CD8-positive, alpha-beta memory T cell (primary cell): ENCODE measurements at places on chromosomes 13 and 19.

- DNase-seq: no peak
These were observed 4.9 kb downstream of the MEIS3 start for GRCh38 chr19:47414469-47414868.

GRCh38 chr13:72523593-72523992 lies 203.8 kb downstream of the MZT1 start:
- DNase-seq: no peak

GRCh38 chr13:114151565-114152284 lies 19.3 kb upstream of the RASA3 start:
- peak; percentile 60 for DNase-seq

- no peak for DNase-seq
These were observed 184.0 kb upstream of the UBL3 start for GRCh38 chr13:30034458-30034795.

DNA sequence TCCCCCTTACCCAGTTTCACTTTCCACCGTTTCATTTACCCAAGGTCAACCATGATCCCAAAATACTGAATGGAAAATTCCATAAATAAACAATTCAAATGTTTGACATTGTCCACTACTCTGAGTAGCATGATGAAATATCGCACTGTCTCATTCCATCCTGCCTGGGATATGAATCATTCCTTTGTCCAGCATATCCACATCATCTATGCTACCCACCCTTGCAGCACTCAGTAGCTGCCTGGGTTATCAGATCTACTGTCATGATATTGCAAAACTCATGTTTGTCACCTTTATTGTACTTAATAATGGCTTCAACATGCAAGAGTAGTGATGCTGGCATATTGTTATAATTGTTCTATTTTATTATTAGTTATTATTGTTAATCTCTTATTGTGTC lies 263.9 kb upstream of the NBEA start:
- no peak for DNase-seq

DNA sequence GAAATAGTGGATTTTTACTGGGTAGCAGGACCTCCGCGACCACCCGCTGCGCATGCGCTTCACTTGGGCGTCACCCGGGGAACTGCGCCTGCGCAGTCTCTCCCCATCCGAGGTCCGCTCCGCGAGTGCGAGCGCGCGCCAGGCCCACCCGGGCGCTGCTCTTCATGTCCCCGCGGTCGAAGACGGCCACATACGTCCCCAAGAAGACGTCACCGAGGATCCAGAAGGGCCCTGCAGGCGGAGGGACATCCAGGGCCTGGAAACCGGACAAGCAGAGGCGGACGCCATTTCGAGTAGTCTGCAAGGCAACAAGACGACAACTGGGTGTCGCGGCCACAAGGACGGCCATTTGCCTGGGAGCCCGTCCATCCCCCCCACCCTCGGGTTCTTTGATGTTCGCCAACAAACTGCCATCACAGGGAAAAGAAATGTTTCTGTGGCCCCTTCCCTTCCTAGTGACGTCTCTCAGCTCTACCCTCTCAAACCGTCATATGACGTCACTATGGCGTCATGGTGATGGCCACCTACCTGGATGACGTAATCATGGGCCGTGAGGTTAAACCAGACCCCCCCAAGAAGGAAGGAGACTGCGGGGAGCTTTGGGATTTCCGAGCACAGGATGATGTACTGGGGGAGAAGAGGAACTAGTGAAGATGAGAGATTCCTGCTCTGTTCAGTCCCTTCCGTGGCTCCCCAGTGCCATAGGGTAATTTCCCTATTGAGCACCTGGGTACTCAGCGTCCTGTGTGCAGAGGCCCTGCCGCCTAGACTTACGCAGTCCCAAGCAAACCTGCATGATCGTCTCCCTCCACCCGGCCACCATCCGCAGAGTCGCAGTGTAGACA lies 6.7 kb downstream of the NAPSA start:
- DNase-seq: peak; percentile 84

- no peak for DNase-seq
These were observed 857 bp upstream of the MAP2K7 start for GRCh38 chr19:7902796-7903243.

DNA sequence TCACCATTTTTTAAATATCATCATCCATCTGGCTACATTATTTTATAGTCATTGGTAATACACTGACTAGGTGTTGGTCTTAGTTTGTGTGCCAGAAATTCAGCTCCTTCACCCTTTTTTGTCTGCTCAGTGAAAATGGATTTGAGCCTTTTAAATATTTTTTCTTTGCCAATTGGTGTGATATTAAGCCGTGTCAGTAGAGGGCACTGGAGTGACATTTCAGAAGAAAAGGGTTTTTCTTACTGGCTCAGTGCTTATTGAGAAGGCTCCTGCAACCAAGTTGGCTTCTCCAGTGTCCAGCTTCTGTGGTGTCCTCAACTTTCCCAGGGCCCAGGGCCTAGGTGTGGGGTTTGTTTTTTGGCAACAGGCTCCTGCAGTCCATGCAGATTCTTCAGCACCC lies 546.6 kb downstream of the DACH1 start:
- DNase-seq: no peak

- DNase-seq: no peak
These were observed 53.8 kb downstream of the RNF6 start for GRCh38 chr13:26168237-26168814.

GRCh38 chr13:51357928-51358595 lies 18.6 kb downstream of the SERPINE3 start:
- no peak for DNase-seq

- DNase-seq: no peak
These were observed 25.3 kb upstream of the MAB21L1 start for GRCh38 chr13:35501661-35502235.

- DNase-seq: no peak
These were observed 8.3 kb downstream of the PODNL1 start for GRCh38 chr19:13929956-13930355.

- DNase-seq: no peak
These were observed 8.6 kb upstream of the MKNK2 start for GRCh38 chr19:2059422-2060201.

DNA sequence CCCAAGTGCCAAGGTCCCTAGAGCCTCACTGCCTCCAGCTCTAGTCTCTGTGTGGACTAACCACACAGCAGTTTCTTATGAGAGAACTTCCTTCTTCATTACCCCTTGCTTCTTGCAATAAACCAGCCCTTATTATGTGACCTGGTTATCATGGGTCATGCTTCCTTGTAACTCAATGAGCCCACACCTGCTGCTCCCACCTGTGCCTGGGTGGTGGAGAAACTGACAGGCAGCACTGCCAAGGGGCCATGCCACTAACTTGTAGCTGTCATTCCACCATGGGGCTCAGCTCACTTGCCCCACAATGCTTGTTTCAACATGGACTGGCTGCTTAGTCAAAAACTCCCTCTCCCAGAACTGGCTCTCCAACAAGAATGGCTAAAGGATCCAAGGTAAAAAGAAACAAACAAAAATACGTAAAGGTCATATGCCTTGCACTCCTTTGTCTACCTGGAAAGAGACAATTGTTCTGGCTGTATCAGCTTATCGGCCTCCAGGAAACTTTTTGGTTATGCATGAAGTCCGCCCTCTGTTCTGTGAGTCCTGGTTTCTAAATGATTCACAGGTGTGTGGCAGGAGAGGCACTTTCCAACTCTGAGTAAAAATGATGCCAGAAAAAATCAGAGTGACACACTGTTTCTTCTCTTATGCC lies 446.4 kb downstream of the COG6 start:
- no peak for DNase-seq

- no peak for DNase-seq
These were observed 5.2 kb downstream of the NDUFB7 start for GRCh38 chr19:14566712-14567077.

- no peak for DNase-seq
These were observed 941.9 kb upstream of the SLC10A2 start for GRCh38 chr13:104008075-104008474.

- DNase-seq: no peak
These were observed 7.8 kb downstream of the ACTMAP start for GRCh38 chr19:40742477-40742876.

- no peak for DNase-seq
These were observed 11.3 kb upstream of the TNFRSF19 start for GRCh38 chr13:23558675-23559536.

- DNase-seq: no peak
These were observed 2.7 kb downstream of the AMER2 start for GRCh38 chr13:25169356-25169755.

GRCh38 chr13:38713046-38713445 lies 26.2 kb downstream of the FREM2 start:
- no peak for DNase-seq

DNA sequence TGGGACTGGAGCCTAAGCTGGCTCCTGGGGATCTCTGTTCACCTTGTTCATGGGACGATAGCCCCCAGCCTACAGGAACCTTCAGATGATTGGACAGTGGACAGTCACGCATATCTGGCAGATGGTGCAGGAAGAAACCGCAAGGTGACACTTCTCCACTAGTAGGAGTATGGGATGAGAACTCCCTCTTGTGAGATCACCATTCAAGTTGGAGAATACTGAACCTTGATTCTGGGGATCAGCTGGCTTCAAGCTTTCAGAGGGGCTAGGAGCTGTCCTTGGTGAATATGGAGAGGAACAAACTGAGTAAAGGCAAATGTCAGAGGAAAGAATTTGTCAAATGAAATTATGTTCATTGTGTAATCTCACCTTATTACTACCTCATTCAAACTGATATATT lies 204.5 kb downstream of the PDS5B start:
- DNase-seq: no peak

- no peak for DNase-seq
These were observed 108.6 kb downstream of the AKAP11 start for GRCh38 chr13:42380420-42381164.

DNA sequence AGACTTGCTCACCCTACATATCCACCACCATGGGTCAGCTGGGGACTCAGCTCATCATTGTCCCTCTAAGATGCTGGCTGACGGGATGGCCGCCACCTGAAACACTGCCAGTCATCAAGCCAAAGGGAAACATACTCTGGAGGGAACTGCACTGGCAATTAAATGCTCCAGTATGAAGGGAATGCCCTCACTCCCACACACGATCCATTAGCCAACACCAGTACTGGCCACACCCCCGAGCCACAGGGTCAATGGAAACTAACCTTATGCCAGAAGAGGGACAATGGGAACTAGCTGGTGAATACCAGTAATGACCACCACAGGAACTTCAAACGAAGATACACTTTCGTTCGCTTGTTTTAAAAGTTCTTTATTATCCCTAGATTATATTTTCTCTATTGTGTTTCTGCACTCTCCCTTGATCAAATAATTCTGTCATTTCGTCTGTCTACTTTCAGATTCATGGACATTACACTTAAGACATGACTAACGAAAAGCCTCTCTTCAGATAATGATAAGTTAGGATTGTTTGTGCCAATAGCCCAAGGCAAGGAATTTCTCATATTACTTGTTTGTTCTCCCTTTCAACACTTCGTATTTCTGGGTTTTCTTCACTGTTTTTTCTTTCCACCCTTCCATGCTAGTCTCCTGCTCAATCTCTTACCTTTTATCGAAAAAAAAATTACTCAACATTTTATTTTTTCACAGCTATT lies 1.7 kb upstream of the ZNF507 start:
- DNase-seq: no peak

DNA sequence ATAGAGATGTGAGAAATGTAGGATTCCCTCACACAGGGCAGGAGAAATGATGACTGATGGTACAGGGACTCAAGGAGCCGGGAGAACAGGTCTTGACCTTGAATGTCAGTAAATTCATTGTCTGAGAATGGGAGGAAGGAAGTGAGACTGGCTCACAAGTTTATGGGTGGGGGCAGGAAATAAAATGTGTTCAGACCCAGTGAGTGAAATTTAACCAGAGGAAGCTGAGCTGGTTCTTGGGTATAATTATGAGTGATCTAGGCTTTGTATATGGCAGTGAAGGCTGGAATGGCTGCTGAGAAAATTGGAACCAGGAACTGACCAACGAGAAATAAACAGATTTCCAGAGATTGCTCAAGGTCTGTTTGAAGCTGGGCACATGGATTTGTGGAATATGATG lies 6.3 kb upstream of the IGSF23 start:
- DNase-seq: no peak

DNA sequence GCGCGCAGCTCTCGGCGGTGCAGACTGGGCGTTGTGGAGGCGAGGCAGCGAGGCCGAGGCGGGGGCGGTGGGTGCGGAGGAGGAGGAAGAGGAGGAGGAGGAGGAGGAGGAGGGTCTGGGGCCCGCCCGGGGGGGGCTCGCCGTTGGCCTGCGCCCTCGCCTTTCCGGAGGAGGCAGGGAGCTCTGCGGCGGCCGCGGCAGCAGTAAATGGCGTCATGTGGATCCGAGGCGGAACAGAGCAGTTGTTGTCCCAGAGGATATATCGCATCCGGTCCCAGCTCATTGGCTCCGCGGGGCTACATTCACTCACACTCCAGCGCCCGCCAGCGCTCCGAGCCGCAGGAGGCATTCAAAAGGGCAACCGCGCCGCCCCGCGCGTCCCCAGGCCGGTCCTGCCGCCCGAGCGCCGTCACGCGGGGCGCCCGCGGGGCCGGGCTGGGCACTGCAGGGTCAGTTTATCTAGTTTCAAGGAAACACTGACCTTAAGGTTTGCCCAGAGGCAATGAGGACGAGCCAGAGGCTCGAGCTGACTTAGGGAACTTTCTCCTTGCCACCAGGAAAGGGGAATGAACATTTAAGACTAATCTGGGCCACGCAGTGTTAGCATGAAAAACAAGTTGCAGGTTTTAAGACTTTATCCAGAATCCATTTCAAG lies at the start of gene SPRY2:
SPRY2 (minus strand) TSS at position 26 of the 655 bp plus-strand sequence. CDS start 3,421 bp downstream, outside the sequence.
- DNase-seq: no peak

DNA sequence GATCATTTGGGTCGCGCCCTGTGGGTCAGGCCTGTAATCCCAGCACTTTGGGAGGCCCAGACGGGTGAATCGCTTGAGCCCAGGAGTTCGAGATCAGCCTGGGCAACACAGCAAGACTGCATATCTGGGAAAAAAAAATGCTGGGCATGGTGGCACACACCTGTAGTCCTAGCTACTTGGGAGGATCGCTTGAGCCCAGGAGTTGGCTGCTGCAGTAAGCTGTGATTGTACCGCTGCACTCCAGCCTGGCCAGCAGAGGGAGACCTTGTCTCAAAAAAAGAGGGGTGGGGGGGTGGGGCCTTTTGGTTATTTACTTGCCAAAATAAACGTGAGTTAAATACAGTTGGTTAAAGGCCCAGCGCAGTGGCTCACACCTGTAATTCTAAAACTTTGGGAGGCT lies 9.8 kb upstream of the ZNF544 start:
- peak; percentile 6 for DNase-seq

DNA sequence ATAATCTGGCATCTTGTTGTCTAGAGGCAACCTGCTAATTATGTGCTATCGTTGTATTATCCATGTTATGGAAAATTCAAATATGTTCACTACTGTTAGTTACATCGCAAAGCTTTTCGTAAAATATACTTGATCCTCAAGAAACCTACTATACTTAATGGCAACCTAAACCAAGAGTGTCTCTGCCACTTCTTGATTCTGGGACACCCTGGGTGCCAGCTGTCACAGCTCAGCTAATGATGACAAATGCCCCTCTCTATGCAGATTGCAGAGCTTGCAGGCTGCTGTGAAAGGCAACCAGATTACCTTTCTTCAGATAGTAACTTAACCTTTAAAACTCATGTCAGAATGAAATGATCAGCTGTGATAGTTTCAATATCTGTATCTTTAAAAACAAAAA lies 8.9 kb upstream of the MAB21L1 start:
- DNase-seq: no peak

- peak; percentile 63 for DNase-seq
These were observed 2.3 kb downstream of the MIDN start for GRCh38 chr19:1250437-1251260.
